Tongue (tissue), 3 donors: ENCODE measurements at places on chromosomes 12 and 14. TPM values are rescaled to one million over a fixed set of nuclear protein-coding genes. Genes with fewer than 3 reads are reported as not detected.

- no peak for DNase-seq
Measured at GRCh38 chr12:104903648-104904423, 54.3 kb downstream of the SLC41A2 start.

DNA sequence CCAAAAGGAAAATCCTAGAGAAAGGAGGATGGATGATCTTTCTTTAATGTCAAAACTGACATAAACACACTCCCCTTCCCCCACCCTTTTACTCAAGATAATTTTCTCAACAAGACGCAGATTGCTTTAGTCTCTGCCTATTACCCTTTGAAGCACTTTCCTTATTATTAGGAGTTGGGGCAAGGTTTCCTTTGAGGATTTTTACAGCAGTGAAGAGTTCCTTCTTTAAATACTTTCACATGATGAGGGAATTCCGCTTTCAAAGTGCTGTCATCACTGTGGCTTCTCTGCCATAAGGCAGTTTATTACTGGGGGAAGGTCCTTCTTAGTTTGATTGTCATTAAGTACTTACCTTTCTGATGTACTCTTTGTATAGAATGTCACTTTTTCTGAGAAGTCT is 172.1 kb downstream of the MSRB3 start:
- no peak for DNase-seq

GRCh38 chr14:81169711-81170103 is 51.1 kb downstream of the GTF2A1 start:
- peak; percentile 50 for DNase-seq

GRCh38 chr12:121580959-121581685 is at the start of gene KDM2B:
Gene KDM2B (minus strand): TSS chr12:121581023. CDS start chr12:121580911, 112 bp downstream.
- DNase-seq, result peak; percentile 66

- DNase-seq, result no peak
Measured at GRCh38 chr12:102423462-102423861, 56.9 kb downstream of the IGF1 start.

DNA sequence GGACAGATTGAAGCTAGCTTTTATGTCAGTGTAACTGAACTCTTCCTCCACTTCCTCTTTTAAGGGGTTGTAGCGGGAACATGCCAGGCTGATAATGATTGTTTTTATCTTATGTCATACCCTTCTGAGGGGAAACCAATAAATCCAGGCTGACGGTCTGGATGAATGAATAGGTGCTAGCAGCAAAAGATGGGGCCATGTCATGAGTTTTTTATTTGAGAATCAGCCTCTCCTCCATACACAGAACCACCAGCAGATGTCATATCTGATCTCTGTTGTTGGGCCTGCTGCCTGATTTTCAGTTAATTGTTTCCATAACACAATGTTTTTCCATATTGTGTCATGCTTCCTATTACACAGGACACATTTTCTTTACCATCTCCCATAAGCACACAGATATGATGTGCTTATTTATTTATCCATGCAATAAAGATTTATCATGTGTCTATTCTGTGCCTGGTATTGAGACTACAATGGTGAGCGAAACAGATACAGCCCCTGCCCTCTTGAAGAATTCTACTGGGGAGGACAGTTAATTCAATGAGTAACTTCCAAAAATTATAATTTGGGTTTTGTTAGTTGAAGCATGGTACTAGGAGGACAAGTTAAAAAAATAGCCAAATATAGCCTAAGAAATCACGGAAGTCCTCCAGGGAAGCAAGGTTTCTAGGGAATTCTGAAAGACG is 33.6 kb upstream of the CRY1 start:
- DNase-seq, result peak; percentile 67

GRCh38 chr14:70638416-70638815 is 3.3 kb upstream of the TTC9 start:
- no peak for DNase-seq

DNA sequence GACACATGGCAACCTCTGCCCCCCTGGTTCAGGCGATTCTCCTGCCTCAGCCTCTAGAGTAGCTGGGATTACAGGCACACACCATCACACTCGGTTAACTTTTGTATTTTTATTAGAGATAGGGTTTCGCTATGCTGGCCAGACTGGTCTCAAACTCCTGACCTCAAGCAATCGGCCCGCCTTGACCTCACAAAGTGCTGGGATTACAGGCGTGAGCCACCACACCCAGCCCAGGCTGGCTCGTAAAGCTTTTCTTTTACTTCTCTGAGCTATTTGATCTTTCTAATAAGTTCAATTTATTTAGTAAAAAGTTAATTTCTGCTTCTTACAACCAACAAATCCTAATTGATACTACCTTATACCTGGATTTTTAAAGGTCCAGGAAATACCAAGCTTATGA is 127.4 kb upstream of the KRR1 start:
- no peak for DNase-seq

DNA sequence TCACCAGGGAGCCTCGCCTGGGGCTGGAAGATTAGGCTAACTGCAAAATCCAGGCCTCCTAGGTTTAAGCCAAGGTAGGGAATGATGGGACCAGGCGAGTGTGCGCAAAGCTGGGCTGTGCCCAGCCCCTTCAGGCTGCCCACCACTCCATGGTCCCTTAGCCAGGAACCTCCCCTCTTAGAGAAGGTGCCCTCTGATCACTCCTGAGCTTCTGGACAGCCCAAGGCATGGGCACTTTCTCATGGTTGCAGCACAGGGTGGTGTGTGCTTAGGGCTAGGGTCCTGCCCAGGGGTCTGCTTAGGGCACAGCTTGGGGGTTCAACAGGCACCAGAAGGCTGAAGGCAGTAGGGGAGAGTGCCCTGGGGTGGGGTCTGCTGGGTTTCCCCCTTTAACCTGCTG is 69.0 kb downstream of the PRIMA1 start:
- DNase-seq, result no peak

DNA sequence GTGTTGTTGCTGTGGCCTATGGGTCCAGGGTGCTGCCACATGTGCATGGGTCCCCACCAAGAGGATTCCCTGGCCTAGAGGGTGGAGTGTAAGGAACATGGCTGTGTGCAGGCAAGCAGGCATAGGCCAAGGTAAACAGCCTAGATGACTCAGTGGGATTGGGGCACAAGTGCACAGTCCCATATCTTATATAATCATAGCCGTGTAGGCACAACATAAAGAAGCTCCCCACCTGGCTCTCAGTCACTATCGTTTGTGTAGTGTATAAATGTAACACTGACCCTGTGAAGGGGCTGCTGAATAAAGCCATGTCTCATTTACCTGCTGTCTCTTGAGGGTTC is 15.7 kb upstream of the RNASE12 start:
- no peak for DNase-seq

GRCh38 chr12:24754690-24755638 is 193.9 kb downstream of the BCAT1 start:
- no peak for DNase-seq

The RNASE2 gene
- total RNA-seq, result 0.82 TPM

The GYS2 gene
- not detected for total RNA-seq

The GLI1 gene
- total RNA-seq, result 5.6 TPM
